ENCODE measurements at places on chromosomes 7 and 10. TPM values are rescaled to one million over a fixed set of nuclear protein-coding genes. Genes with fewer than 3 reads are reported as not detected.
A peak's percentile ranks its signal among the peaks of the same experiment; 100 is the strongest.

CCNY gene
- 28.7 TPM for total RNA-seq

EPHB4 gene
- 21.4 TPM for total RNA-seq

PGAM2 gene
- 0.73 TPM for total RNA-seq

ECHDC3 gene
- total RNA-seq, result 256 TPM

- no peak for DNase-seq
Observed at GRCh38 chr7:128692623-128693270, 20.7 kb downstream of the GARIN1A start.

DNA sequence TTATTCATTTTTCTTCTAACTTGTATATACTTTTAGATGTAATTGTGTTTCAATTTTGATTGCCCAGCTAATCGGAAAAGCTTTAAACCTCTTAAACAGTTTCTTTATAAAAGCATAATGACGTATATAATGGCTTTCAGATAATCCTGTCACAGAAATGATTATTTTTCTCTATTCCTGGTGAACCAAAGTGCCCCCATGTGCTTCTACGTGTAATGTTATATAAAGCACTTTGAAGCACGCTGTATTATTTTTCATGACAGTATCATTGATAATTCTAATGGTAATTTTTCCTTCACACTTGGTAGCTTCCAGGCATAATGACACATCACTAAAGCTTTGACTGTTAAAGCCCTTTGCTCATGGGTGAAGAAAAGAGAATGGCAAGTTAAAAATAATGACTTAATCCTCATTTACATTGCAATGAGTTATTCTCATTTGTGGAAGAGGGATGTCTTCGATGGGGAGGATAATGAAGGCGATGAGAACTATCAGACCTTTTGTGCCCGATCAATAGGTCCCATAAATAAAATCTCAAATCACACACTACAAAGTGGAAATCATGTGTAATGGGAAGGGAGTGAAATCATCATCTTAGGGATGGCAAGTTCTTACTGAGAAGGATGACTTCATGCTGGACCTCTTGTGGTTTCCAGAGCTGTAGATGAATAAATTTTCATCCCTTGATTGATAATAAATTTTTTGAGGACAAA is 460.1 kb downstream of the DPP6 start:
- DNase-seq, result no peak

GRCh38 chr7:45699726-45700390 is 125.7 kb downstream of the ADCY1 start:
- DNase-seq, result peak; percentile 16

GRCh38 chr10:8066797-8067196 is 12.3 kb downstream of the GATA3 start:
- no peak for DNase-seq

- no peak for DNase-seq
Observed at GRCh38 chr7:124674451-124674850, 91.1 kb downstream of the GPR37 start.

DNA sequence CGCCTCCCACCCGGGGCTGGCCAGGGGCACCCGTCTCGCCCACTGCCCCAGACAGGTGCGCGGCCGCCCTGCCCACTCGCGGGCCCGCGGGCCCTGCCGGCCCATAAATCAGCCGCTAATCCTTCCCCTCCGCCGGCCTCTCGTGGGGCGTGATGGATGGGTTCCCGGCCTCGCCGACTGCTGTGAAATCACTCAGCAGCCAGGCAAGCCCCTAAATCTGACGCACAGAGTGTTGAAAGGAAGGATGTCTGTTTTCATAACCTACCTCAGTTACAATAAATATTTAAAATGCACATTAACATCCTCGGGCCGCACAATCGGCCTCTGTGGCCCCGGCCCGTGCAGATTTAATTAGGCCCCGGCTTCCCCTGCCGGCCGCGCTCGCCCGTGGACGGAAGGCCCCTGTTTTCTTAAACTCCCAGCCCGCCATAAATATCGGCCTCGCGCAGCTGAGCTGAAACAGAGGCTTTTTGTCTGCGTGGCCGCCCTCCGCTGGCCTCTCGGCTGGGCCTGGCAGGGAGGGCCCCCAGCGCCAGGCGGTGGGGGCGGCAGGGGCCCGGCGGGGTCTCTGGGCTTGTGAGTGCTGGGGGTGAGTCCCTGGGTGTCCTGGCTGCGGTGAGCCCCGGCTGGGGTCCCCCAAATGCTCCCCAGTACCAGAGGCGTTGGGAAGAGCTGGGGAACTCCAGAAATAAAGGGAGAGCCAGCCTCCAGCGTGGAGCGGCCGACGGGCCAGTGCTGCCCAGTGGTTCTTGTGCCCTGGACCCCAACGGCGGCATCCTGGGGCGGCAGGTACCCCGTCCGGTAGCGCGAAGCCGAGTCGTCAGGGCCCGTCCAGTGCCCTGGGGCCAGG is 90.7 kb downstream of the UNCX start:
- DNase-seq, result no peak

DNA sequence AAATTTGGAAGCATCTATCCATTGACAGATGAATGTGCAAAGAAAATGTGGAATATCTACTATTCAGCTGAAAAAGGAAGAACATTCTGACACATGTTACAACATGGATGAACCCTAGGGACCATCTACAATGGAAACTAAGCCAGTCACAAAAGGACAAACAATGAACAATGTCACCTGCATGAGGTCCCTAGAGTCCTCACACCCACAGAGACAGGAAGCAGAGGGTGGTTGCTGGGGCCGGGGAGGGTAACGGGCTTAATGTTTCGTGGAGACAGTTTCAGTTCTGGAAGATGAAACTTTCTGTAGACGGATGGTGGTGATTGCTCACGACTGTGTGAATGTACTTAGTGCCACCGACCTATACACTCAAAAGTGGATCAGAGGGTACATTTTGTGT is 282.9 kb downstream of the ADARB2 start:
- DNase-seq, result no peak

DNA sequence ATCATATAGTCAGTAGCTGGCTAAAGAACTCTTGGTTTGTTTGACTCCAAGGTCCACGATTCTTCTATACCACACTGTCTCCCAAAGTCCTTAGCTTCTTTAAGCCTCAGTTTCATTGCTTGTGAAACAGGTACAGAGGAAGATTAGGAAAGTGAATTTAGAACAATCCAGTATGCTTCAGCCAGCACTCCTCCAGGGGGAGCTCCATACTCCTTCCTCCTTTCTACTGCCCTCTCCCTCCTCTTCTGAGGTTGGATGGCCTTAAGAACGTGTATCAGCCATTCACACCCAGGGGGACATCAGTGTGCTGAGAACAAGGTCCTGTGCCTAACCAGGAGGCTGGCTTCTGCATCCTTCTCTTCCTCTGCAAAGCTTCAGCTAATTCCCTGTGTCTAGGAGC is 54.8 kb upstream of the CALD1 start:
- no peak for DNase-seq

DNA sequence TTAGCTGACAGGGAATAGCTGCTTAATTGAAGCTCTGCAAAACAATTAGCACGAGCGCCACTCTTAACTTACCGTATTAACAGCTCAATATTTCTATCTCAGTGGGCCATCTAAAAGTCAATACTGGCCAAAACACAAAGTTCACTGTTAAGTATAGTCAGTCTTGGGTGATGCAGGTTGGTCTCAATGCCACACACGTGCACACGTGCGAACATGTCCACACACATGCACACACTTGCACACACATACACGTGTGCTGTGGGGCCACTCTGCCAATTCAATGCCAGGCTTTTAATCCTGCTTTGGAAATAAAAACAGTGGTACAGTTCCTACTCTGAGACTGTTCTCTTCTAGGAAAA is 105.1 kb downstream of the GRB10 start:
- DNase-seq, result no peak

GRCh38 chr10:111432588-111432987 is 355.8 kb downstream of the ADRA2A start:
- no peak for DNase-seq

GRCh38 chr7:1922071-1922869 is 252.2 kb downstream of the ELFN1 start:
- no peak for DNase-seq

DNA sequence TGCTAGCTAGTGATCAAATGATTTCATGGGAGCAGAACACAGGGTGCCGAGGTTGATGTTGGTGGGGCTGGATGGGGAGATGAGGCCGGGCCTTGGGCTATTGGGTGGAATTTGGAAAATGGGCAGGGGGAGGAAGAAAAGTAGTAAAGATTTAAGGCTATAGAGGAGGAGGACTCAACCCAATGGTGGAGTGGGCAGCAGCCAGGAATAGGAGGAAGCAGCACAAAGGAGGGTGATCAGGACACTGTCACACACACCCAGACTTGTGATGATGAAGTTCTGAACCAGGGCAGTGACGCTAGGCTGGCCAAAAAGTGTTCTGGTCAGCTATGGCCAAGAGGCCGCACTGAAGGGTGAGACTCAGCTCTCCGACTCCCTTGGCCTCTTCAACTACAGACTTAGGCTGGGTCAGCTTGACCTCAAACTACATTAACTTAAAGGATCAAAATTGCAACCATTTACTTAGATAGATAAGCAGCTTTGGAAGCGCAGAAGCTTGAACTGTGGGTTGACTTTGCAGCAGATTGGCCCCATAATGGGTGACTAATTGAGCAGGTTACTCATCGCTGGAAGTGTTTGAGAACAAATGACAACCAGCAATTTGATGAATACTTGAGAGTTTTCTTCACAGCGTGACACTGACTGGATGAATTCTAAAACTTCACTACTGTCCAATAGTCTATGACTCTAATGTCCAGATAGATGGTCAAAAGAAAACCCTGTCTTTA is 29.4 kb upstream of the GPR26 start:
- DNase-seq, result no peak

- DNase-seq, result no peak
Observed at GRCh38 chr7:52838981-52839411, 196.4 kb upstream of the POM121L12 start.

DNA sequence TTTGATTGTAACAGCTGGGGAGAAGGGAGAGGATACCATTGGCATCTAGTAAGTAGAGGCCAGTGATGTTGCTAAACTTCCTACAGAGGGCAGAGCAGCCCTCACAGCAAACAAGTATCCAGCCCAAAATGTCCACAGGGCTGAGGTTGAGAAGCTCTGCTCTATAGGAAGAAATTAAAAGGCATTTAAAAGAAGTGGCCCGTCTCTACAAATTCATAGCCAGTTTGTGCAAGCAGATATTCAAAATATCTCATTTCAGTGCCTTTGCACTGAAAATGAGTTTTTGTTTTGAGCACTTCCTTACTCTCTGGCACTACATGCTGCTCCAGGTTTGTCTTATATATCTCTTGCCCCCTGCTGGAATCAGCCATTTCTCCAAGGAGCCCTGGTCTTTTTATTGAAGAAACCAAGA is 330.0 kb downstream of the BBS9 start:
- DNase-seq, result no peak

DNA sequence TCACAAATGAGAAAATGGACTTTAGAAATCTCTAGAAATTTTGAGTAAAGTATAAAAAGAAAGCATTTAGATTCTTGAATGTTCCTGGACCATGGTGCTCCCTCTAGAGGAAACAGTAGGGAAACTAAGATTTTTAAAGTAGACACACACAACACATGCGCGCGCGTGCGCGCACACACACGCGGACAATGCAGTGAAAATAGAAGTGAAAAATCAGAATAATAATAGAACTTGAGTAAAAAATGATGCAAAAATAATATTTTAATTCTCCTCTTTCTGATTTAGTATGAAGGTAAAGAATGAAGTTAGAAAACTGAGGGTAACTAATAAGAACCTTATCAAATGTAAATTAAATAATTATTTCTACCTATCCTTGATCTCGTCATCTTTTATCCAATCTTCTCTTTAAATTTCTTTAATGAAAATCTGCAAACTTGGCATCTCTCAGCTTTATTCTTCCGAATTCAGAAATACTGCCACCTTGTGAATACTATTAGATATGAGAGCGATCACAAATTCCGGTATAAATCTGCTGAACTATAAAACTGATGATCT is 117.0 kb upstream of the AMPH start:
- DNase-seq, result no peak

- DNase-seq, result no peak
Observed at GRCh38 chr7:17155529-17155928, 142.9 kb upstream of the AHR start.

All from breast epithelium (tissue), 4 donors.